ENCODE measurements at places on chromosomes 16 and 17.
A peak's percentile ranks its signal among the peaks of the same experiment; 100 is the strongest.

GRCh38 chr17:63258785-63259184 is 187.3 kb downstream of the CYB561 start:
- peaks cover 9% of the 10 kb centered on the region for H3K4me1 ChIP-seq
- H3K27ac ChIP-seq, result no peak overlapping the region
- DNase-seq, result no peak

GRCh38 chr17:57657211-57657610 is 87.9 kb downstream of the CCDC182 start:
- no peaks in the 10 kb centered on the region for H3K4me1 ChIP-seq
- no peak overlapping the region for H3K27ac ChIP-seq
- H3K36me3 ChIP-seq, result peaks cover 38% of the 10 kb centered on the region
- H3K27me3 ChIP-seq, result no peaks in the 10 kb centered on the region
- H3K4me3 ChIP-seq, result no peak overlapping the region

GRCh38 chr17:4706121-4706520 is 2.2 kb upstream of the PELP1 start:
- no peaks in the 10 kb centered on the region for H3K36me3 ChIP-seq
- H3K27ac ChIP-seq, result peak overlapping the region; percentile 4
- no peaks in the 10 kb centered on the region for H3K27me3 ChIP-seq

GRCh38 chr16:8625491-8626087 is 4.1 kb downstream of the METTL22 start:
- H3K27ac ChIP-seq, result peak overlapping the region; percentile 42
- no peaks in the 10 kb centered on the region for H3K27me3 ChIP-seq
- no peak overlapping the region for H3K4me3 ChIP-seq
- H3K4me1 ChIP-seq, result peaks cover 10% of the 10 kb centered on the region

DNA sequence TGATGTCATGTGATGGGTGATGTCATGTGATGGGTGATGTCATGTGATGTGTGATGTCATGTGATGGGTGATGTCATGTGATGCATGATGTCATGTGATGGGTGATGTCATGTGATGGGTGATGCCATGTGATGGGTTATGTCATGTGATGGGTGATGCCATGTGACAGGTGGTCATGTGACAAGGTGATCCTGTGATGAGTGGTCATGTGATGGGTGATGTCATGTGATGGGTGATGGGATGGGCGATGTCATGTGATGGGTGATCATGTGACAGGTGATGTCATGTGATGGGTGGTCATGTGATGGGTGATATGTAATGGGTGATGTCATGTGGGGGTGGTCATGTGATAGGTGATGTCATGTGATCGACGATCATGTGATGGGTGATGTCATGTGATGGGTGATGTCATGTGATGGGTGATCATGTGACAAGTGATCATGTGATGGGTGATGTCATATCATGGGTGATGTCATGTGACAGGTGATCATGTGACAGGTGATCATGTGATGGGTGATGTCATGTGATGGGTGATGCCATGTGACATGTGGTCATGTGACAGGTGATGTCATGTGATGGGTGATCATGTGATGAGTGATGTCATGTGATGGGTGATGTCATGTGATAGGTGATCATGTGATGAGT is 17.2 kb downstream of the CD300LB start:
- H3K27ac ChIP-seq, result peak overlapping the region; percentile 99
- peak; percentile 59 for DNase-seq
- H3K4me1 ChIP-seq, result peaks cover 63% of the 10 kb centered on the region

GRCh38 chr17:34259146-34259545 is 4.1 kb downstream of the CCL2 start:
- no peaks in the 10 kb centered on the region for H3K36me3 ChIP-seq
- H3K27me3 ChIP-seq, result peaks cover 59% of the 10 kb centered on the region
- no peak for DNase-seq
- H3K27ac ChIP-seq, result no peak overlapping the region

DNA sequence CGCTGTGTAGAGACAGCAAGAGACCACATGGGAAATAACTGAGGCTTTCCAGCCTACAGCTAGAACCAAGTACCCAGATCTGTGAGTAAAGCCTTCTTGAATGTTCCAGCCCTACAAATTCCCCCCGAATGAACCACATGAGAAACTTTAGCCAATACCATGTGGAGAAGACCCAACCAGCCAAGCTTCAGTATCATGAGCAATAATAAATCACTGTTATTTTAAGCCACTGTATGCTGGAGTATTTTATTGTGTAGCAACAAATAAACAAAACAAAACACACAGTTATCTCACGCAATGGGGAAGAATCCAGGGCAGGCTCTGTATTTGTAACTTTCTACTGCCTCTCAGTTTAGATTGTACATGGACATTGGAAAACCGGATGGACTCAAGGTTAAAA is 426.2 kb downstream of the CDH11 start:
- no peaks in the 10 kb centered on the region for H3K4me1 ChIP-seq
- H3K36me3 ChIP-seq, result no peaks in the 10 kb centered on the region
- no peak overlapping the region for H3K27ac ChIP-seq
- no peaks in the 10 kb centered on the region for H3K27me3 ChIP-seq

DNA sequence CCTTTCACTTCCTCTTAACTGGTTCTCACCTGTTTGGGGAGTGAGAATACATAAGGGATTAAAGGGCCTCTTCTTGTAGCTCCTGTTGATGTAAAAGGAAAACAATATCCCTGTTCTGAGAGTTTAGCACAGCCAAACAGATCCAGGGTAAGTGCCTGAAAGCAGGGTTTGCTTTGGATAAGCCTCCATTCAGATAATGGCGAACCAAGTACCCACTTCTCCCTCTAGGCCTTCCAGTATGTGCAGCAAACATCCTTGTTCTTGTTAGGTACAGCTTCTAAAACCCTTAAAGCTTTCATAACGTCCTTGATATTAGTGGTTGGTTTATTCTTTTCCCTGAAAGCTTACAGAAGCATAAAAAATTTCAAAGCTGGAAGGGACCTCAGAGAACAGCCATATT is 130.6 kb upstream of the DNAH9 start:
- H3K4me1 ChIP-seq, result no peaks in the 10 kb centered on the region
- no peak overlapping the region for H3K27ac ChIP-seq
- H3K27me3 ChIP-seq, result no peaks in the 10 kb centered on the region
- H3K4me3 ChIP-seq, result no peak overlapping the region

DNA sequence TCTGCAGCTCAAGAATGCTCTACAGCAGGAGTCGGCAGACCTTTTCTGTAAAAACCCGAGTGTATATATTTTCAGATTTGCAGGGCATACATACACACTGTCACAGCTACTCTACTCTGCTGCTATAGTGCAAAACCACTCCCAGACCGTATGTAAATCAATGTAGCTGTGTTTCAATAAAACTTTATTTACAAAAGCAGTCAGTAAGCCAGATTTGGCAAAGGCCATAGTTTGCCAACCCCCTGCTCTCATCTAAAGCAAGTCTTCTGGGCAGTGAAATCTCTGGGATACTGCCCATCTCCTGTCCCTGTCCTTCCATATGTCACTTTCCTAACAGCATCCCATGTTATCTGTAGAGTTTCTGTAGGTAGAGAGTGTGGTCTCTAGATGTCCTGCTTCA is 57.2 kb upstream of the GSG1L start:
- no peak overlapping the region for H3K4me3 ChIP-seq
- no peak for DNase-seq
- H3K27me3 ChIP-seq, result no peaks in the 10 kb centered on the region
- peaks cover 11% of the 10 kb centered on the region for H3K4me1 ChIP-seq

GRCh38 chr16:66856184-66856730 is 12.0 kb downstream of the CA7 start:
- no peak for DNase-seq
- no peaks in the 10 kb centered on the region for H3K4me1 ChIP-seq
- H3K36me3 ChIP-seq, result no peaks in the 10 kb centered on the region
- no peak overlapping the region for H3K27ac ChIP-seq
- H3K27me3 ChIP-seq, result peaks cover 20% of the 10 kb centered on the region
- no peak overlapping the region for H3K4me3 ChIP-seq

GRCh38 chr17:3528880-3529511 is 28.6 kb downstream of the TRPV3 start:
- H3K4me3 ChIP-seq, result no peak overlapping the region
- H3K4me1 ChIP-seq, result peaks cover 5% of the 10 kb centered on the region
- H3K27ac ChIP-seq, result no peak overlapping the region
- peaks cover 26% of the 10 kb centered on the region for H3K27me3 ChIP-seq
- peaks cover 1% of the 10 kb centered on the region for H3K36me3 ChIP-seq

DNA sequence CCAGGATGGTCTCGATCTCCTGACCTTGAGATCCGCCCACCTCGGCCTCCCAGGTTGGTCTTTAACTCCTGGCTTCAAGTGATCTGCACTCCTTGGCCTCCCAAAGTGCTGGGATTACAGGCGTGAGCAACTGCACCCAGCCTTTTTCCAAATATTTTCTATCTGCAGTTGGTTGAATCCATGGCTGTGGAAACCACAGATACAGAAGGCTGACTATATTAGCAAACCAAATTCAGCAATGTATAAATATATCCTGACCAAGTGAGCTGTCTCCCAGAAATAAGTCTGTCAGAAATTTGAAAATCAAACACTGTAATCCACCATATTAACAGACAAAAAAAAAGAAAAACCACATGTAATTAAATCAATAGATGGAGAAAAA is 9.6 kb downstream of the CFDP1 start:
- no peak for DNase-seq
- no peak overlapping the region for H3K4me3 ChIP-seq
- H3K27ac ChIP-seq, result no peak overlapping the region
- peaks cover 5% of the 10 kb centered on the region for H3K36me3 ChIP-seq

All from stimulated activated naive B cell treated with anti-CD40 and anti-IgM and Interleukin-4, amounts not matched to agents 10 μg/mL and 1 μg/mL and 100 μg/mL, for 72 hours (primary cell).